ENCODE measurements at places on chromosomes 16 and 17.

DNA sequence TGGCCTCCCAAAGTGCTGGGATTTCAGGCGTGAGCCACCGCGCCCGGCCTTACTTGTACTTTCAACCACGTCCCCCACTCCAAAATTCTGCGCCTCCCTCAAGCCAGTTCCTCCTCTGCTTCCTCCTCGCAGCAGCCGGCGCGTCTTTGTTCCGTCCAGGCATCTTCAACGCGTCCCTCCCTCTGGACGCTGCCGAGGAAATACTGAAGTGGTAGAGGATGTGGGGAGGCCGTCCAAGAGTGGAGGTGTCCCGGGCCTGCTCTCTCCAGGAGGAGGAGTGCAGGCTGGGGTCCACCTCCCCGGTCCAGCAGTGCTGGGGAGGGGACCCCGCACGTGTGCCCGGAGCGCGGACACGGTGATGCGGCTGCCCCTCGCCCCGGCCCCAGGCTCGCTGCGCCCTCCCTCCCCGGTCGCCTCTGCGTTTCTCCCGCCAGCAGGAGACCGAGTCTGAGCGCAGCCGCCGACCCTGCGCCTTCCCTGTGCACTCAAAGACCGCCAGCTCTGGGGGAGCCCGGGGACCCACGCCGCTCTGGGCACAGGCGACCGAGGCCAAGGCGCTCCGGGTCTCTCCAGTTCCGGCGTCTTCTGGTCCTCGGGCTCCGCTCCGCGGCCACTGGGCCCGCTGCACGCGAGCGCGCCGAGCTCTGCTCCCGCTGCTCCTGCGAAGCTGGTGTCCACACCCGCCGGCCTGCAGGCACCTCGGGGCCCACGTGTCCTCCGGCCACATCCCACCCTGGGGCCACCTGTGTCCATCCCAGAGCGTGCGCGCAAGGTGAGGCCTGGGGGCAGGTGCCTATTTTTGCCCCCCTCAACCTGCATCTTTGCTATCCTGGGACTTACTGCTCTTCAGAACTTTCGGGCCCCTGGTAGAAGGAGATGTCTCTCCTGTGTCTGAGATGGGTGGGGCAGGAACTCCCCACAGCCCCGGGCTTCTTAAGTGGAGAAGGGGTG is 31.7 kb downstream of the OSBPL7 start:
- peak; percentile 56 for DNase-seq

- DNase-seq, result no peak
These were observed at the start of gene ERBB2 for GRCh38 chr17:39699818-39700147. Gene ERBB2, plus strand, starts transcription at chr17:39700064. Its CDS starts 175 bp downstream, at chr17:39700239.

DNA sequence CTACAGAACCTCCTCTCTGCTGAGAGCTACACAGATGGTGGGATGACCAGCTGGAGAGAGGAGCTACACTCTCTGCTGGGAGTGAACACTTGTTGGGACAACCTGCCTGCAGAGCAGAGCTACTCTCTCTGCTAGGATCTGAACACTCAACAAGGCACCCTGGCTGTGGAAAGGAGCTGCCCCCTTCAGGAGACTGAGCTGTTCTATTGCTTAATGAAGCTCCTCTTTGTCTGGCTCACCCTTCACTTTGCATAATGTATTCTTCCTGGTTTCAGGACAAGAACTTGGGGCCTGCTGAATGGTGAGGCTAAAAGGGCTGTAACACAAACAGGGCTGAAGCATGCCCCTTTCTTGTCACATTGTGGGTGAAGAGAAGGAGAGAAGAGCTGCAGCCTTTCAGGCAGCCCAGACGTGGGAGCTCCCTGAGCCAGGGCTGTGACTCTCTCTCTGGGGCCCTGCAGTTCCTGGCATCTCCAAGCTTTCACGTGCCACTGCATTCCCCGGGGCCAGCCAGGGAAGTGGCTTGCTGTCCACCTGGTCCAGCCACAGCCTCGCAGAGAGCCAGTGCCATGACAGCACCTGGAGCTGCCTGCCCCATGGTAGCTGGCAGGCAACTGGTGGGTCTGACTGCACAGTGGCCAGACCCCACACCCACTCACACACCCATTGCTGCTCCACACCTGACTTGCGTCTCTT is 272.8 kb upstream of the KCNJ16 start:
- DNase-seq, result no peak

GRCh38 chr16:69823831-69824563 is 61.9 kb downstream of the WWP2 start:
- DNase-seq, result no peak

GRCh38 chr17:64110379-64111152 is 19.4 kb downstream of the ERN1 start:
- no peak for DNase-seq

DNA sequence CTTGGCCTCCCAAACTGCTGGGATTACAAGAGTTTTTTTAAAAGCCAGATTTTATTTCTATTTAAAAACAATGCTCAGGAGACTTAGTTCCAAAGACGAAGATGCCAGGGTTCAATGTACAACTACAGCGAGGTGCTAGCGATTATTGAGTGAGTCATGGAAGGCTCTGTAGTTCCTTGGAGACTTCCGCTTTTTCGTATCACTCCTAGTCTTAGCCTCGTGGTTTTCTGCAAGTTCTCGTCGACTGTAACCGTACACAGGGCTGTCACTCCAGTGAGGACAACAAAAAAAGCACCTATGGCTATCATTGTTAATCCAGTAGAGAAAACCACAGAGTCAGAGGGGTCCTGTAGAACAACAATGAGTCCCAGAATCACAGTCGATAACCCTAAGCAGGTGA is 22.7 kb upstream of the ZC3H7A start:
- no peak for DNase-seq

DNA sequence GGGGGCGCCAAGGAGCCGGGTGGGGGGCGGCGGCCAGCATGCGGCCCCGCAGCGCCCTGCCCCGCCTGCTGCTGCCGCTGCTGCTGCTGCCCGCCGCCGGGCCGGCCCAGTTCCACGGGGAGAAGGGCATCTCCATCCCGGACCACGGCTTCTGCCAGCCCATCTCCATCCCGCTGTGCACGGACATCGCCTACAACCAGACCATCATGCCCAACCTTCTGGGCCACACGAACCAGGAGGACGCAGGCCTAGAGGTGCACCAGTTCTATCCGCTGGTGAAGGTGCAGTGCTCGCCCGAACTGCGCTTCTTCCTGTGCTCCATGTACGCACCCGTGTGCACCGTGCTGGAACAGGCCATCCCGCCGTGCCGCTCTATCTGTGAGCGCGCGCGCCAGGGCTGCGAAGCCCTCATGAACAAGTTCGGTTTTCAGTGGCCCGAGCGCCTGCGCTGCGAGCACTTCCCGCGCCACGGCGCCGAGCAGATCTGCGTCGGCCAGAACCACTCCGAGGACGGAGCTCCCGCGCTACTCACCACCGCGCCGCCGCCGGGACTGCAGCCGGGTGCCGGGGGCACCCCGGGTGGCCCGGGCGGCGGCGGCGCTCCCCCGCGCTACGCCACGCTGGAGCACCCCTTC is 484 bp downstream of the FZD2 start:
- no peak for DNase-seq

GRCh38 chr17:28499364-28499664 is 6.8 kb upstream of the FOXN1 start:
- DNase-seq, result no peak

- DNase-seq, result no peak
These were observed 17.3 kb upstream of the EEF2K start for GRCh38 chr16:22188595-22189442.

GRCh38 chr17:70336411-70336810 is 167.1 kb downstream of the KCNJ2 start:
- no peak for DNase-seq

Data from stimulated activated effector memory CD8-positive, alpha-beta T cell treated with anti-CD3 and anti-CD28 coated beads, Interleukin-12 subunit alpha, Interleukin-12 subunit beta, amount 100 ng/mL, for 72 hours (primary cell).